T-helper 22 cell (primary cell): ENCODE measurements at places on chromosomes 5 and 9.
A peak's percentile ranks its signal among the peaks of the same experiment; 100 is the strongest.

DNA sequence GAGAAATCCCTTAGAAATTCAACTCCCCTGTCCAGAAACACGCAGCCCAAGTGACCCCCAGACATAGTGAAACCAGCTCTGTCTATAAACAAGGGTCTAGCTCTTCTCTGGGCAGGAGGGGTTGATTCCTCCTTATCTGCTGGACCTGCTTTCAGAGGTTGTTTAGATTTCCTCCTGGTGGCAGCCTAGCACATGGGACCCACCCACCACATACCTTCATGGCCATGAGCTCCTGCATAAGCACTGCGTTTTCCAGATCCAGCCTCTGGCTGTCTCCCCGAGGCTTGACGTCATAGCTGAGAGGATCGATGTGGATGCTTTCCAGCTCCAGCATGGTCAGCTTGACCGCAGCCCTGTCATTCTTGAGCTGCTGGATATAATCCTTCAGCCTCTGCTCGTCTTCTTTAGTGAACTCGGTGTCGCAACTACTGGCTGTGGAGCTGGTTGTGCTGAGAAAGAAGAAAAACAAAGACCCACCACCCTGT lies 77.0 kb downstream of the DCP2 start:
- no peak for DNase-seq

- DNase-seq, result no peak
Observed at GRCh38 chr5:57727591-57727990, 245.0 kb upstream of the ACTBL2 start.

DNA sequence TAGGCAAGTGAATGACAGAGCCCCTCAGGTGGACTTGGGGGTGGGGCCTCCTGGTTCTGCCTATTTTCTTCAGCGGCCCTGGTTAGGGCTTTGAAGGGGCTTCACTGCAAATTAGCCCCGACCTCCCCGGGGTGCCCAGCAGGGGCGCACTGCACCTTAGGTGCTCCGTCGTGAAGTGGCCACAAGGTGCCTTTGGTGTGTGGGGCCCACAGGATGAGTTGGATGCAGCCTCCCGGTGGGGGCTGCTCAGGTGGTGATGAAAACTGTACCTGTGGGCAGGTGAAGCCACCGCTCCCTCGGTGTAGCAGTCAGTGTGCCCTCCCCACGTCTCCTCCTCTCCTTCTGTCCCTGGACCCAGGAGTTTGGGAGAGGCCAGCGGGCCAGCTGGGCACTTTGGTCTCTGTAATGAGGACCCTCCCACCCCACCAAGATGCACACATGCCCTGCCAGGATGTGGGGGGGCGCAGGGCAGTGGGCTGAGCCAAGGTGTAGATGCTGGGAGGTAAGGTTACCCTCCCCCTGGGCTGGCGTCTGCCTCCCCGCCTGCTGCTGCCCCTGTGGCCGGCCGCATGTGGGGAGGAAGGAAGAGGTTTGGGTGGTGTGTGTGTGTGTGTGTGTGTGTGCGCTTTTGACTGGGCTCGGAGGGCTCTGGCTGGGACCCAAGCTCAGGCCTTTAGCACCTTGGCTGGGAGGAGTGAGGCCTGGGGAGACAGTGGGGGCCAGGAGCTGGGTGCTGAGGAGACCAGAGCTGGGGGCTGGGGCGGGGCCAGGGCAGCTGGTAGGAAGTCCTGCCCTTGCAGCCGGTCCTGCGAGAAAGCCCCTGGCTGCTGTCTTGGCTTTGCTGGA lies 55.6 kb downstream of the RXRA start:
- peak; percentile 36 for DNase-seq

- no peak for DNase-seq
Observed at GRCh38 chr5:86909418-86910295, 291.9 kb downstream of the COX7C start.

- no peak for DNase-seq
Observed at GRCh38 chr9:16119261-16120230, 566.7 kb downstream of the CCDC171 start.

DNA sequence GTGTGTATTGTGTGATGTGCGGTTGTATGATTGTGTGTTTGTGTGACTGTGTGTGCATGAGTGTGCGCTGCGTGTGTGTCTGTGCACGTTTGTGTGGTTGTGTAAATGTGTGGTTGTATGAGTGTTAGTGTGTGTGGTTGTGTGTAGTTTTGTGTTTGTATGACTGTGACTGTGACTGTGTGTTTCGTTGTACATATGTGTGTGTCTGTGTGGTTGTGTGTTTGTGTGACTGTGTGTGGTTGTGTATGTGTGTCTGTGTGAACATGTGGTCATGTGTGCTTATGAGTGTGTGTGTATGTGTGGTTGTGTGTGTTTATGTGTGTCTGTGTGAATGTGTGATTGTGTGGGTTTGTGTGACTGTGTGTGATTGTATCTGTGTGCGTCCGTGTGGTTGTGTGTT lies 197.8 kb downstream of the TTLL11 start:
- DNase-seq, result no peak

DNA sequence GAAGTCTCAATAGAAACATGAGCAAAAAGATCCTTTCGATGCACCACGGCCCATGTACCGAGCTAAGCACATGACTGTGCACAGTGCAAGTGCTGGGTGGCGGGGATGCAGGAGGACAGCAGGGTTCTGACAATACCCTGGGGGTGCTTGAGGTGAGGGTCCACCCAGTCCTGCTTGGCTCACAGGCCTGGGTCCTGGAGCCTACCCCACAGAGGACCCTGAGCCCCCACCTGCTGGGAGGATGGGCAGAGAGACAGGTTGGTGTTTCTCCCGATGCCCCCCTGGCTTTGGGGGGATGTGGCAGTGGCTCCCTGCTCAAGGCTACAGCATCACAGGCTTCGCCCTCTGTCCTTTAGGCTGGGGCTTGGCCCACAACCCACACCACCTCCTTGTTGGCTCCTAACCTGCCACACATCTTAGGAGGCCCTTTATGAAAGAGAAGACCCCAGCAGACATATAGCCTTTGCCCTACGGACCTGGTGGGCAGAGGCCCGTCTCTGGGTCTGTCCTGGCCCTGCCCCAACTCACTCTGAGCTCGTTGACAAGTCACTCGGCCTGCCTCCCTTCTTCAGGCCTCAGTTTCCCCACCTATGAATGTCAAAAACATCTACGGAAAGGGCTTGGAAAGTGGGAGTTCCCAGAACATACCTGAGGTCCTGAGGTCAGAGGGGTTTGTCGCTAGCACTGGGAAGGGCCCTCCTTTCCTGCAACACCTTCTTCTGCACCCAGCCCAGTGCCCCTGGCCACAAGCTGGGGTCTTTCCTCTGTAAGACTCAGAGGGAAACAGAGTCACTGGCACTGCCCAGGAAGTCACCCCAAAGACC lies 50.3 kb downstream of the BARX1 start:
- DNase-seq, result no peak

DNA sequence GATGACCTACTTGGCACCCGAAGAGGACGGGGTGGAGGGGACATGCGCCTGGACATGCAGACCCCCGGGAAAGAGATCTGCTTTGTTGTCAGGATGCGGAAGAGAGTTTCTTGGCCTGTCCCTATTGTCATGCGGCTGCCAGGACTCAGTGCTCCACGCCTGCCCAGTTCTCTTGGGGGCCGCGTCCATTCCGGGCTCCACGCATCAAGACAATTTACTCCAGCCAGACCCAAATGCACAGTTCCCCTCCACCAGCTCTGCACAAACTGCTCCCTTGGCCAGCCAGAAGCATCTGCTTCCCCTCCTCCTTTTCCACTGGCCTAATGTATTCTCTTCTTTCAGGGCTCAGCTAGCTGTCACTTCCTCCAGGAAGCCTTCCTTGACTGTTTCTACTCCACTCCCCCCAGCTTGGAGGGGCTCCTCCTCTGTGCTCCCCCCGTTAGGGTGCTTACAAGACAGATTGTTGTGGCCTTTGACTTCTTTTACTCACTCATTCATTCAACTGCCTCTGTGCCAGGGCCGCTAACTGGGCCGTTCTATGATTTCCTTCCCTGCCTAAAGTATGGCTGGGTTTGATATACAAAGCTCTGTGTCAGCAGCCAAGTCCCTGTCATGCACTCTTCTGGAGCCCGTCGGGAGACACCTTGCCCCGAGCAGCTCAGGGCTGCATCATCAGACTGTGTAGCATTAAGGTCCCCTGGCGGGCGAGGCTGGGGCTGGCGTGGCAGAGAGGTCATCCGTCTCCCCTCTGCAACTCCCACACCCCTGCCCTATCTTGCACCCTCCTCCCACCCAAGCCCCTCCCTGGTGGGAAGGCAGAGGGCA lies 6.6 kb downstream of the FIBCD1 start:
- no peak for DNase-seq

- peak; percentile 24 for DNase-seq
Observed at GRCh38 chr5:50751064-50751657, 84.7 kb downstream of the PARP8 start.

DNA sequence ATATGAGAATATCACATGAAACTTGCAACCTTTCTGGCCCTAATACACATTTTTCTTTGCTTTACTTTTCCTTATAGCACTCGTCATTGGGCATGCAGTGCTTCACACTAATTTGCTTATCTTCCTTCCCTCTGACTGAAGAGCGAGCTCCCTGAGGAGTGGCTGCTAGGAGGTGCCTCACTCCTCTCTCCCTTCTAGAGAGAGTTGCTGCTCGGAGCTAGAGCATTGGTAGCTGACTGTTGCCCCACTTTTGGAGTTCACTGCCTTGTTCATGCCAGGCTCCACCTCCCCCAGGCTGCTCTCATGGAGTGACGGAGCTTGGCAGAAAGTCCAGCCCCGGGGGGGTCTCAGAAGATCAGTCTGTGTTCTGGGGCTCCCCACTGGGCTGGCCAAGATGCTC lies 413.2 kb downstream of the MED10 start:
- DNase-seq, result no peak

DNA sequence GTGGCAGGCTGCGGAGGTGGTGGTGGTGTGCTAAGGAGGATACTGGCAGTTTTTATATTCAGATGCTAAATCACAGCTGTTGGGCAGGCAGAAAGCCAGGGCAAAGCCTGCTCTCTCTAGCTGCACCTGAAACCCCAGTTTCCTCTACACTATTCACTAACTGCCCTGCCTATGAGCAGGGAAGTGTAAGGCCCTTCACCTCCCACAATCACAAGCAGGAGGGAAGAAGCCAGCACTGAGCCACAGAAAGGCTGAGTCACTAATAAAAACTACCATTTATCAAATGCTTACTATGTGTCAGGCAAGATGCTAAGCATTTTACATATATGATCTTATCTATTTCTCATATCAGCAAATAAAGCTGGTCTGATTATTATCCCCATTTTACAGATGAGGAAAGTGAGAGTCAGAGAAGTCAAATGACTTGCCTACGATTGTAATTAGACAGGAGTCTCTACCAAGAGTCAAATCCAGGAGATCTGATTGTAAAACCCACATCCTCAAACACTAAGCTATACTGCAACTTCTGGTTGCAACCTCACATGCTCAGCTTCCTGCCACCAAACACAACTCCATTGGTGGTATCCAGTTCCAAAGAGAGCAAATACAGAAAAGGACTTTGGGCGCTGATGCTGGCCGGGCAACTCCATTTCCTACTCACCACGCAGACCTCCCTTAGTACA lies 17.7 kb upstream of the IL6ST start:
- peak; percentile 37 for DNase-seq

DNA sequence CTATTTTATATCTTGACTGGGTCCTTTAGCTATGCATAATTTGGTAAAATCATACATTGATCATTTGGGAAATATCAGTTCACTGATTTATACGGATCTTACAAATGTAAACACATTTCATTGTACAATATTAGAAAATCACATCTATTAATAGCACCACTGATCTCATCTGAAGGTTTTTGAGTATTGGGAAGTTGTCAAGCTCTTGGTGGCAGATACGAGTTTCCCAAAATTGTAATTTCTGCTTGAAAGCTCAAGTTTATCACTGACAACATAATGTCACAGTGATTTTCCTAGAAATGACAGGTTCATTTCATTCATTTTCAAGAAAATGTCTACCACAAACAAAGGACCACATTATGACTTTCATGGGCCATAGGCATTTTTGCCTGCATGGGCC lies 3.0 kb upstream of the MACROH2A1 start:
- DNase-seq, result no peak

GRCh38 chr5:151240924-151241635 lies 11.9 kb upstream of the GM2A start:
- DNase-seq, result no peak
